Activated CD4-positive, alpha-beta memory T cell treated with anti-CD3 and anti-CD28 coated beads for 36 hours (primary cell): ENCODE measurements at places on chromosomes 11 and 22. TPM values are rescaled to one million over a fixed set of nuclear protein-coding genes. Genes with fewer than 3 reads are reported as not detected.

The TSGA10IP gene
- total RNA-seq: not detected

The MN1 gene
- total RNA-seq: 0.07 TPM

The FAM227A gene
- 0.36 TPM for total RNA-seq

The F2 gene
- total RNA-seq: 0.29 TPM

The FOLR1 gene
- total RNA-seq: not detected

The UQCC3 gene
- 6.2 TPM for total RNA-seq

The PANX3 gene
- not detected for total RNA-seq

The PRDM11 gene
- total RNA-seq: 1.1 TPM

The TBX10 gene
- total RNA-seq: not detected

DNA sequence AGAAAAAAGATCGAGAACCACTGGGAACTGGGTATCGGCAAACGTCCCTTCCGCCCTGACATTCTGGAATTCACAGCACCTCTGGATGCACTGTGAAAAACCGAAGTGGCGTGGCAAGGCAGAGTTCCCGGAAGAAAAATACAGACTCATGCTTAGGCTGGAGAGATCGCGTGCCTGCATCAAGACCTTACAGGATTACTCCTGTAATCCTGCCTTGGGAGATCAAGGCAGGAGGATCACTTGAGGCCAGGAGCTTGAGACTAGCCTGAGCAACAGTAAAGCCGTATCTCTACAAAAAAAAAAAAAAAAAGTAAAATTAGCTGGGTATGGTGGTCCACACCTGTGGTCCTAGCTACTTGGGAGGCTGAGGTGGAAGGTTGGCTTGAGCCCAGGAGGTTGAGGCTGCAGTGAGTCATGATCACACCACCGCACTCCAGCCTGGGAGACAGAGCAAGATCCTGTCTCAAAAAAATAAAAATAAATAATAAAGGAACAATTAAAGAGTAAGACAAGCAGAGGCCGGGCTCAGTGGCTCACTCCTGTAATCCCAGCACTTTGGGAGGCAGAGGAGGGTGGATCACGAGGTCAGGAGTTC, 19.9 kb upstream of the TEF start:
- peaks cover 1% of the 10 kb centered on the region for H3K36me3 ChIP-seq
- H3K27me3 ChIP-seq: no peaks in the 10 kb centered on the region
- no peak for DNase-seq

GRCh38 chr22:38456841-38457699, 2.1 kb upstream of the KCNJ4 start:
- no peak for DNase-seq
- H3K27me3 ChIP-seq: peaks cover 68% of the 10 kb centered on the region
- no peak overlapping the region for H3K27ac ChIP-seq
- H3K36me3 ChIP-seq: no peaks in the 10 kb centered on the region

DNA sequence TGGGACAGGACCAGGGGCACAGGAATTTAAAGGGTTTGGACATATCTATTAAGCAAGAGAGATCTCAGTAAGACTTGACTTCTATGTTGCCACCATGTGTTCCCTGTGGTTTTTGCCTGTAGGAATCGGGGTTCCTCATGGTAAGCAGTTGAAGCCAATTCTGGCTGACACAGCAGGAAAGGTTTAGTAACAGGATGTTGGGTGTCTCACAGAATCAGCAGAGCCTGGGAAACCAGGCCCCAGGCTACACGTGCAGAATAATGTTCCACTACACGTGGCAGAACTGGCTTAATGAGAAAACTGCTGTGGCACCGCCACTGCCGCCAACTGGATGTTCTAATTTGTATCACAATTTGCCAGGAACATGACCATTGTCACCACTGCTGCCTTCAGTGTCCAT, 264.6 kb upstream of the PLET1 start:
- DNase-seq: peak; percentile 36
- H3K4me1 ChIP-seq: peaks cover 24% of the 10 kb centered on the region
- no peak overlapping the region for H3K4me3 ChIP-seq
- H3K27ac ChIP-seq: no peak overlapping the region

GRCh38 chr11:79363861-79364378, 76.9 kb downstream of the TENM4 start:
- peaks cover 4% of the 10 kb centered on the region for H3K27me3 ChIP-seq
- no peak overlapping the region for H3K27ac ChIP-seq
- no peak overlapping the region for H3K4me3 ChIP-seq

DNA sequence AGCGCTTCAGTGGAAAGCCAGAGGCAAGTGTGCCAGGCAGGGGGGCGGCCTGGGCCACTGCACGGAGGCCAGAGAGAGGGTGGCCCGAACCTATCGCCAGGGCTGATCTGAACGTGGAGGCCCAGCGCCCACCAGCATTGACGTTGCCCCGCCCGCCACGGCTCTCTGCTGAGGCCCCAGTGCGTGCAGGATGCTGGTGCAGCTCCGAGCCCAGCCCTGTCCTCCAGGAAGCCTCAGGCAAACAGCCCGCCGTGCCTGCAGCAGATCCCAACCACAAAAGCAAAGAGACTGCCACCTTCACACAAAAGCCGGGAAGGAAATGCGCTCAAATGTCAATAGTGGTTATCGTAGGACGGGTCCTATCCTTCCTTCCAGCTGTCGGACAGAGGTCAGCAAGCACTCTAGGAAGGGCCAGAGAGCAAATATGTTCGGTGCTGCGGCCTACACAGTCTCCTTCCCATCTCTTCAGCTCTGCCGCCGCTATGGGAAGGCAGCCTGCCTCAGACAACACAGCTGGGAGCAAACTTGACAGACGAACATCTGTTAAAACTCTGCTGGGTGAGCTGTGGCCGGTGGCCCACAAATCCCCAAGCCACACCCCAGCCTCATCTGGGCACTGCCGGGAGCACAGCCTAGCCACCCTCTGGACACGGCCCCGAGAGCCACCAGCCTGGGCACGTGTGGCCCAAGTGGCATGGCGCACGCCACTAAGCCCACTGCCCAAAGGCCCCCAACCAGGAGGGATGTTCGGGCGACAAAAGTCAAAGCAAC, 146.2 kb downstream of the CRYBB2 start:
- no peaks in the 10 kb centered on the region for H3K36me3 ChIP-seq
- no peak for DNase-seq
- no peaks in the 10 kb centered on the region for H3K4me1 ChIP-seq
- H3K4me3 ChIP-seq: no peak overlapping the region

DNA sequence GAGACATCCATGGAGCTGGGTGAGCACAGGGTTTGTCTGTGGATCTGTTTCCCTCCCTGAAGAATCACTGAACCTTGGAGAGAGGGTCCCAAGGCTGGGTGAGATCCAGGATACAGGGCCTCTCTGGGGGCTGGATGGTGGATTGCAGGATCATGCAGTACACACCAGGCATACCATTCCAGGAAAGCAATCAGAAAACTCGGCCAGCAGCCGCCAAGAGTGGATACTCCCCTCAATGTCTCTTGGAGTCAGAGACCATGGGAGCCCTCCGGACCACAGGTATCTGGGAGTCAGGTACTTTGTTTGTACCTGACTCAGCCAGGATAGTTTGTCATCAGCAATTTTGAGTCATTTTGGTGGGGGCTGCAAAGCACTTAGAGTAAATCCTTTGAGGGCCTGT, 14.6 kb upstream of the SYT13 start:
- no peaks in the 10 kb centered on the region for H3K4me1 ChIP-seq
- H3K27ac ChIP-seq: no peak overlapping the region
- peaks cover 7% of the 10 kb centered on the region for H3K27me3 ChIP-seq
- H3K4me3 ChIP-seq: no peak overlapping the region
- H3K36me3 ChIP-seq: no peaks in the 10 kb centered on the region
- DNase-seq: no peak

DNA sequence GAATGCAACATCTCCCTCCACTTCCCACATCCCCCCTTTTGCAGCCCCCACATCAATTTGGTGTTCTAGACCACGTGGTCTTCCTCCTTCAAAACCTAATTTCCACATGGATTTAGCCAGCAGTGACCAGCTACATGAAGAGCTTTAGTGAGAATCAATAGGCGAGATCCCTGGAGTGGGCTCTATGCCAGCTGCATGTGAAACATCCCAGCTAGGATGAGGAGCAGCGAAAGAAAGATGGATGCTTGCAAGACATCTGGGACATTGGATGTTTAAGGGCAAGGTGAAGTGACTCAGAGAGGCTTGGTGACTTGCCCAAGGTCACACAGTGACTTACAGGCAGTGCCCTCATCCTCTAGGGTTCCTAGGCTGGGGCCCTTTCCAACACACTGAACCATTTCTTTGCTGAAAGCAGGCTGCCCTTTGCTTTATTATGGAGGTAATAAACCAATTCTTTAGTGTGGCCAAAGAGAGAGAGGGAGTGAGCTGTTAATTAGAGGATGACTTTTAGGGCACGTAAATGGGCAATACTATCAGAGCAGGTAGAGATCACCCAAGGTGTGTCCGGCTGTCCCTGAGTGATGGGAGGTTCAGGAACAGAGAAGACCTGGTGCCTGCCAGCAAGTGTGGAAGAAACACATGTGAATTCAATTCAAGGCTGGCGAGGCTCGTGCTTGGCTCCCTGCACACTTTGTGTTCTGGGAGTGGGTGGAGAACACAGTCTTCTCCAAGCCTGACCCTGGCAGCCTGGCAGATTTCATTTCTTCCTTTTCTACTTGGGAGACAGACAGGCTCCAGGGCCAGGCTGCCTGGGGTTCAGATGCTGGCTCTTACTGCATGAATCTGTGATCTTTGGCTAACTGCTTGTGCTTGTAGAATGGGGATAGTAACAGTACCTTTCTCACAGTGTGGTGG, 24.0 kb downstream of the TSPAN18 start:
- H3K27me3 ChIP-seq: no peaks in the 10 kb centered on the region
- H3K27ac ChIP-seq: no peak overlapping the region
- peaks cover 30% of the 10 kb centered on the region for H3K4me1 ChIP-seq
- H3K36me3 ChIP-seq: no peaks in the 10 kb centered on the region
- no peak overlapping the region for H3K4me3 ChIP-seq

GRCh38 chr11:44527476-44527875, 38.0 kb upstream of the CD82 start:
- no peak overlapping the region for H3K27ac ChIP-seq
- DNase-seq: no peak
- H3K27me3 ChIP-seq: peaks cover 11% of the 10 kb centered on the region
- no peaks in the 10 kb centered on the region for H3K36me3 ChIP-seq
- H3K4me3 ChIP-seq: no peak overlapping the region

DNA sequence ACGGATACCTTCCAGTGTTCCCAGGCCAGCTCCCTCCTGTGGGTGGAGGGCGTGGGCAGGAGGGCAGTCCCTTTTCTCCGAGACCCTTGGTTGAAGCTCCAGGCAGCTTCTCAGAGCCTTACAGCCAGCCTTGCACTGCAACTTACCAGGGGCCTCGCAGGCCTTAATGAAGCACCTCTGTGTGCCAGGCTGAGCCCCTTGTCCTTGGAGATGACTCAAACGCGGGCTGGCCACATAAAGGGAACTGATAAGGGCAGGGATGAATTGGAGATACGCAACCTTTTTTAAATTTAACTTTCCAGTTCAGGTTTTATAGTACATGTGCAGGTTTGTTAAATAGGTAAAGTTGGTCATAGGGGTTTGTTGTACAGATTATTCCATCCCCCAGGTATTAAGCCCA, 72.7 kb downstream of the WNT7B start:
- no peaks in the 10 kb centered on the region for H3K36me3 ChIP-seq
- no peak overlapping the region for H3K27ac ChIP-seq
- peaks cover 8% of the 10 kb centered on the region for H3K27me3 ChIP-seq
- no peak overlapping the region for H3K4me3 ChIP-seq
- no peaks in the 10 kb centered on the region for H3K4me1 ChIP-seq
- no peak for DNase-seq

DNA sequence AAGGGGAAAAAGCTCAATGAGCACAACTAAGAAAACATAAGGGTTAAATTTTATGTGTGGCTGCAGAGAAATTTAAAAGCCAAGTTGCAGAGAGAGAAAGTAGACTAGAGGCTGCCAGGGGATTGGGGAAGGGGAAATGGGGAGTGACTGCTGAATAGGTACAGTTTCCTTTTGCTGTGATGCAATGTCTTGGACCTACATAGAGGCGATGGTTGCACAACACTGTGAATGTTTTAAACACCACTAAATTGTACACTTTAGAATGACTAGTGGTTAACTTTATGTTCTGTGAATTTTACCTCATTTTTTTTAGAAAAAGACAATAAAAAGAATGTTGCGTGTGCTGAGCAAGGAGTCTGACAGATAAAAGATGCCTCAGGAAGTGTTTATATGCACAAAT, 36.5 kb downstream of the TENM4 start:
- no peaks in the 10 kb centered on the region for H3K4me1 ChIP-seq
- no peaks in the 10 kb centered on the region for H3K36me3 ChIP-seq
- H3K27ac ChIP-seq: no peak overlapping the region
- H3K4me3 ChIP-seq: no peak overlapping the region

GRCh38 chr11:67052891-67053290, 3.8 kb upstream of the RHOD start:
- no peak overlapping the region for H3K27ac ChIP-seq
- H3K4me3 ChIP-seq: no peak overlapping the region
- peaks cover 21% of the 10 kb centered on the region for H3K4me1 ChIP-seq
- no peak for DNase-seq

DNA sequence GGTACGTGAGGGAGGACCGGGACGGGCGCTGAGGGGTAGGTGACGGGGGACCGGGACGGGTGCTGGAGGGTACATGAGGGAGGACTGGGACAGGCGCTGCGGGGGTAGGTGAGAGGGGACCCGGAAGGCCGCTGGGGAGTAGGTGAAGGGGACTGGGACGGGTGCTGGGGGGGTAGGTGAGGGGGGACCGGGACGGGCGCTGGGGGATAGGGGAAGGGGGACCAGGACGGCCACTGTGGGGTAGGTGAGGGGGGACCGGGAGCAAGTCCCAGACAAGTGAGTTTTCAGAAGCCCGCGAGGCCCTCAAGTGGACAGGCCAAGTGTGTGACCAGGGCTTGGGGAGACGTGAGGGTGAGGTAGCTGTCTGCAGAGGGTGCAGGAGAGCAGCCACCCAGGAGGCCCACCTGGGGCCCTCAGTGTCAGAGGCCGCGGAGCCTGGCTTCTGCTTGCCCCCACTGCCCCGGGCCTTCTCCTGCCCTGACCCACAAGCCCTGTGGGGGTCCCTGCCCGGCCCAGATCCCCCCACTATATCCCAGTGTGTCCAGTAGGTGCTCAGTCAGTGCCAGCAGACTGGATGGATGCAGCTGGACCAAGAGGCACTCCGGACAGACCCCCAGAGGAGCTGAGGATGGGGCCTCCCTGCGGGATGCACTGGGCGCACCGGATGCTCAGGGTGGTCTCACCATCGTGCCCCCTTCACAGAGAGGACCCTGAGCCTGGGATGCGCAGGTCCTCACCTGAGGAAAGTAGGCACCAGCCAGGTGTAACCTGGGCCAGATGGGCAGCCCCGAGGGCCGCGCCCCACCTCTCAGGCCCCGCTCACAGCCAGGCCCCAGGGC, 44.2 kb upstream of the TH start:
- H3K4me1 ChIP-seq: peaks cover 11% of the 10 kb centered on the region
- peak; percentile 6 for DNase-seq
- no peak overlapping the region for H3K27ac ChIP-seq
- H3K36me3 ChIP-seq: no peaks in the 10 kb centered on the region
- H3K27me3 ChIP-seq: peaks cover 7% of the 10 kb centered on the region
